ENCODE measurements at places on chromosomes 1 and 21.

- no peak for DNase-seq
Observed at GRCh38 chr1:152621993-152622392, 910 bp downstream of the LCE3A start.

- DNase-seq: no peak
Observed at GRCh38 chr1:54220004-54220811, 20.2 kb downstream of the MRPL37 start.

- DNase-seq: no peak
Observed at GRCh38 chr21:39645331-39645730, 32.6 kb downstream of the B3GALT5 start.

DNA sequence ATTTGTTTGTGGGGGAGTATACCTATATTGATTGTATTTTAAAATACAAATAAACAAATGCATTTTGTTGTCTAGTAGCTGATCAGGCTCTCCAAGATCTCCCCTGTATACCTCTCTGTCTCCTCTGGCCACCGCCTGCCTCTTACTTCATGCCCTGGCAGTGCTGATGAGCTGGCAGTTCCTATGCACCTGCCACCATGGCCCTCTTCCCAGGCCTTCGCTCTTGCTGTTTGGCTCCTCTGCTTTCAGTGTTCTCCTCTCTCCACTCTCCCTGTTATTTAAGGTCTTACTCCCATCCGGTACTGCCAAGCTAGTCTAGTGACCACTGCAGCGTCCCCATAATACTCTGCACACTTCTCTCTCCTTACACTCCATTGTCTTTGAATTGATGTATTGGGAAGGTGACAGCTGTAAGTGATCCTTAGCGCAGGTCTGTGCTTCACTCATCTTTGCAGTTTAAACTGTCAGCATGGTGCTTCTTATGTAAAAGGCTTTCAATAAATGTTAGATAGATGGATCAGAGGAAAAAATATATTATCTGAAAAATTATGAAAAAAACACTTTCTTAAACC, 88.1 kb upstream of the ATP1A1 start:
- DNase-seq: no peak

DNA sequence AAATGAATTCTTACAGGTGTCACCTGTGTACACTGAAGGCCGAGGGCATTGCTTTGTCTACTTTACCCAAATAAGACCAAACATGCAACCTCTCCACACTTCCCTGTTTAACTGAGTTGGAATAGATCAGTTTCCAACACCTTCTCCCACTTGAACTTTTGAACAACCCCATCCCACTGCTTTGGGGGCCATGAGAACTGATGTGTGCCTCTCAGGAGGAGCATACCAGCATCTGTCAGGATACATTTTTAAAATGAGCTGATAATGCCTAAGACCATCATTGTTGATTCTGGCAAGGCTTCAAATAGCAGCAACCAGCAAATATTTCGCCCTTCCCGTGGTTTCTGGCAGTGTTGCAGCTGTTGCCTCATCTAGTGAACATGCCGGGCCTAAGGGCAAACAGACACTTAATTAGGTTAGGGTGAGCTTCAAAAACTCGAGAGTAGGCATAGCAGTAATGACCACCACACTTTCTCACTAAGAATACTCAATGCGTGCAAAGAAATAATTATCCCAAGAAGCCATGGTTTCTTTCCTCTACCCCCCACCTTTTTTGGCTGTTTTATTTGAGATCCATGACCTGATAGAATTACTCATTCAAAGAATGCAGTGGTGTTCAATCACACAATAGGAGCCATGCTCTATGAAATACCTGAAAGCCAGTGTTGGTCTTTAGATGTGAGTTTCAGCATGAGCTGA, 63.7 kb downstream of the MAP10 start:
- DNase-seq: no peak

- no peak for DNase-seq
Observed at GRCh38 chr1:27489501-27489972, 430 bp downstream of the WASF2 start.

- DNase-seq: no peak
Observed at GRCh38 chr1:47351305-47351704, 17.7 kb downstream of the CMPK1 start.

GRCh38 chr1:20472860-20473711, 12.9 kb downstream of the CAMK2N1 start:
- DNase-seq: no peak

- no peak for DNase-seq
Observed at GRCh38 chr1:69835955-69836354, 268.2 kb downstream of the LRRC7 start.

GRCh38 chr1:25815208-25816111, 4.3 kb upstream of the MTFR1L start:
- no peak for DNase-seq

Measured in stimulated activated CD4-positive, alpha-beta T cell treated with anti-CD3 and anti-CD28 coated beads, Interleukin-1b, Interleukin-23, amount 100 ng/mL, for 1 hour (primary cell).